Mucosa of descending colon (tissue), 3 donors: ENCODE measurements at places on chromosomes 4 and X. TPM values are rescaled to one million over a fixed set of nuclear protein-coding genes. Genes with fewer than 3 reads are reported as not detected.

Gene TMA16
- 19.1 TPM for total RNA-seq

Gene BTC
- total RNA-seq: 20.6 TPM

Gene SPINK2
- total RNA-seq: 1.1 TPM

Gene TMEM271
- total RNA-seq: not detected

Gene CSAG2
- not detected for total RNA-seq

Gene IQSEC2
- total RNA-seq: 30.9 TPM

Gene LGI2
- total RNA-seq: 0.43 TPM

Gene MGAT4D
- total RNA-seq: not detected

Gene REELD1
- 0.29 TPM for total RNA-seq

Gene HGFAC
- total RNA-seq: not detected

Gene CXorf65
- not detected for total RNA-seq

Gene CCSER1
- 13.3 TPM for total RNA-seq

Gene FHIP1A
- 21.6 TPM for total RNA-seq

Gene ARHGEF6
- total RNA-seq: 17.2 TPM

Gene GABRE
- total RNA-seq: 25.7 TPM

Gene SORCS2
- total RNA-seq: 1.5 TPM

Gene FGF2
- total RNA-seq: 2.4 TPM

Gene STAP1
- 0.25 TPM for total RNA-seq

Gene ETDA
- not detected for total RNA-seq

Gene CXorf58
- not detected for total RNA-seq

Gene TMEM33
- 46.0 TPM for total RNA-seq

Gene RRH
- total RNA-seq: not detected

Gene ZCCHC18
- total RNA-seq: 1.0 TPM

Gene GDPD2
- 25.9 TPM for total RNA-seq

Gene GAGE12H
- not detected for total RNA-seq

Gene GPRIN3
- total RNA-seq: 23.8 TPM

Gene OCRL
- 30.7 TPM for total RNA-seq

Gene AFM
- not detected for total RNA-seq

Gene F8
- 5.4 TPM for total RNA-seq

Gene NHSL2
- 1.2 TPM for total RNA-seq

Gene GAGE12F
- not detected for total RNA-seq

Gene SHROOM4
- 3.6 TPM for total RNA-seq

Gene DCAF8L2
- not detected for total RNA-seq

Gene BMP3
- total RNA-seq: 67.9 TPM

Gene XAGE1A
- total RNA-seq: not detected

Gene L1CAM
- 7.0 TPM for total RNA-seq

Gene ENOPH1
- 15.6 TPM for total RNA-seq

Gene DGAT2L6
- total RNA-seq: not detected

Gene LONRF3
- total RNA-seq: 9.8 TPM
